ENCODE measurements at places on chromosomes 2 and 18. TPM values are rescaled to one million over a fixed set of nuclear protein-coding genes. Genes with fewer than 3 reads are reported as not detected.

GRCh38 chr18:59938676-59939075 is 38.9 kb downstream of the PMAIP1 start:
- DNase-seq: no peak

DNA sequence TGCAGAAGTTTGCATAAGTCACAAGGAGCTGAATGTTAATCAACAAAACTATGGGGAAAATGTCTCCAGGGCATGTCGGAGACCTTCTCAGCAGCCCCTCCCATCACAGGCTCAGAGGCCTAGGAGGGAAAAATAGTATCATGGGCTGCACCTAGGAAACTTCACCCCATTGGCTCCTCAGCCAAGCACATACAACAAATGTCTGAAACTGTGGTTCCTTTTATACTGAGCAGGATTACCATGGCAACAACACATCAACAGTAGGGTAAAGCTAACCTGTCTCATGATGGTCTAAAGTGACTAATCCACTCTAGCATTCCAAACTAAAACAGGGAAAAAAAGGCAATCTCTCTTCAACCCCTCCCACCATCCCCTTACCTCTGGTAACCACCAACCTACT is 3.2 kb upstream of the NEMP2 start:
- DNase-seq: no peak

DNA sequence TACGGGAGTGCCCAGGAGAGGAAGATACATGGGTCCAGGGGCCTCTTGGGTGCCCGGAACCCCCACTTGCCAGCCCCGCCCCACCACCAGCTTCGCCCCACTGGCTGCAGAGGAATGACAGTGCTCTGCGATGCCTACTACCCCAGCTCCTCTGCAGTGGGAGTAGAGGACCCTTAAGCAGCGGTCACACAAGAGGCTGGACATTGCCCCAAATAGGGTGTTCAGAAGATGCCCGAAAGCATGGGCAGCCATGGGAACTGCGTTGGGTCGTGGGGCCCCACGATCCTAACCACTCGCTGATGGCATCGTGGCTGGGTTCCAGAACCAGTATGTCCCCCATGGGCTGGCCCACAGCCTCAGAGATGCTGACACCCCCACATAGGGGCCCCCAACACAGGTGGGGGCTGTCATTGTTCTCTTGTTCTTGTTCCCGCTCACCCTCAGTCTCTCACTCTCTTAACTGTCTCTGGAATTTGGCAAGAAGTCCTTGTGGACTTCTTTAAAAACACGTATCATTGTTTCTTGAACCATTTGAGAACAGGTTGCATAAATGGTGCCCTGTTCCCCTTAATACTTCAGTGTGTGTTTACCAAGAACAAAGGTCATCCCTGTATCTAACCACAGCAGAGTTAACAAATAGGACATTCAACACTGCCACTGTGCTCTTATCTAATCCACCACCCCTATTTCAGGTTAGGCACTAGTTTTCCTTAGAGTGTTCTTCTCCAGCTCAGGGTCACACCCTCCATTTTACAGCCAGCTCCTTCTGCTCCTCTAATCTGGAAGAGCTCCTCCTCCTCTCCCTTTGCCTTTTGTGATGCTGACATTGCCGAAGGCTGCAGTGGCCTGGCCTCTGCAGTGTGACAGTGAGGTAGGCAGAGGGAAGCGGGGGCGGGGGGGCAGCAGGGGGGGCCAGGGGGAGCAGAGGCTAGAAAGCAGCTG is 76.3 kb downstream of the STPG4 start:
- no peak for DNase-seq

Gene SNED1
- 2.4 TPM for total RNA-seq

Gene IL36RN
- not detected for total RNA-seq

Data from H1 (cell line).